ENCODE measurements at places on chromosomes 3 and 15.

GRCh38 chr3:156469456-156469855 is 85.5 kb downstream of the SSR3 start:
- no peak for DNase-seq

DNA sequence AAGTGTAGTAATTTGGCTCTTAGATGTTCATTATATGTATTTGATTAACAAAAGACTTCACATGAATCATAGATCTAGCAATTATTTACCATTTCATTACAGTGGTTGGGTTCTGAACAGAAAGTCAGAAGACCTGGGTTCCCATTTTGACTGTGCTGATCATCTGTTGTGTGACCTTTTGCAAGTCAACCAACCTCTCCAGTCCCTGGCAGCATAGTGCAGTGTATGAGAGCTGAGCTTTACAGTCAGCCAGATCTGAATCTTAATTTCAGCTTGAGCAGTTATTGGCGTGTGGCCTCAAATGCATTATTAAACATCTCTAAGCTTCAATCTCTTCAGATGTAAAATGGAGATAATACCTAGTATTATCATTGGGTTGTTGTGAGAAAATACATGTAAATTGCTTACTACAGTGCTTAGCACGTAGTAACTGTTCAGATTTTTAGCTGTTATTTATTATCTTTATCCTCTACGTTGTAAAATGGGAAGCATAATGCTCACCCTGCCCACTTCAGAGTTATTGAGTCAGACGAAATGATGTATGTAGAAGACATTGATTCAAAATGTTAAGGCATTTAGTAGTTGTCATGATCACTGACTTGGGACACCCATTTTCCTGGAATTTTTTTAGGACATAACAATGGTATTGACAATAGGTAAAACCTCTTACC is 104.0 kb downstream of the KLHL25 start:
- no peak for DNase-seq

- no peak for DNase-seq
These were observed 143.5 kb downstream of the GABRG3 start for GRCh38 chr15:27114473-27114872.

- DNase-seq: no peak
These were observed 10.3 kb downstream of the CHCHD6 start for GRCh38 chr3:126714276-126714900.
